ENCODE measurements at places on chromosomes 12 and 14.

DNA sequence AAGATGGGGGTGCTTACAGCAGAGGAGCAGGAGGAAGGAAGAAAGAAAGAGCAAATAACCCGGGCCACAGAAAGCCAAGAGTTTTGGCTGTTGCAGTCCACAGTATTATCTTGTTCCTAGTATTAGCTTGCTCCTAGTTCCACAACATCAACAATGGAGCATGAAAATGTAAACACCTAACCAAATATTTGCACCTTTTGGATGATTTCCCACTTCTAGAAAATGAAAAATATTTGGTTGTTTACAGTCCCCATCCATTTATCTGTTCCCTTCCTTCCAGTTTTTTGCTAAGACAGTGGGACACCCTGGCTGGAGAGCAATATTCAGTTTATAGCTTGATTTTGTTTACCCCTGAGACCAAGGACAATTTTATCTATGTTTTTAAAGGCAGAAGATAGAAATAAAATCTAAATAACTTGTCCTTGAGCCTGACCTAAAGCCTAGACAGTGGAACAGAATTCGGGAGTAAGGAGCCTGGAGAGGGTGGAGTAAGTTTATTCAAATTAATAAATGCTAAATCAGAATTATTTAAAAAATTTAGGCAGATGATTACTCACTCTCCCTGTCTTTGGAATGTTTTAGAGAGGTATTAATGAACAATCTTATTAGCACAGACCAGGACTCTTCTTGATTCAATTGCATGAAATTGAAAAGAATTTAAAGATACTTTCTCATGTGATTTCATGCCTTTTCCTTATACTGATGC is 51.6 kb downstream of the RESF1 start:
- ATAC-seq = no peak

DNA sequence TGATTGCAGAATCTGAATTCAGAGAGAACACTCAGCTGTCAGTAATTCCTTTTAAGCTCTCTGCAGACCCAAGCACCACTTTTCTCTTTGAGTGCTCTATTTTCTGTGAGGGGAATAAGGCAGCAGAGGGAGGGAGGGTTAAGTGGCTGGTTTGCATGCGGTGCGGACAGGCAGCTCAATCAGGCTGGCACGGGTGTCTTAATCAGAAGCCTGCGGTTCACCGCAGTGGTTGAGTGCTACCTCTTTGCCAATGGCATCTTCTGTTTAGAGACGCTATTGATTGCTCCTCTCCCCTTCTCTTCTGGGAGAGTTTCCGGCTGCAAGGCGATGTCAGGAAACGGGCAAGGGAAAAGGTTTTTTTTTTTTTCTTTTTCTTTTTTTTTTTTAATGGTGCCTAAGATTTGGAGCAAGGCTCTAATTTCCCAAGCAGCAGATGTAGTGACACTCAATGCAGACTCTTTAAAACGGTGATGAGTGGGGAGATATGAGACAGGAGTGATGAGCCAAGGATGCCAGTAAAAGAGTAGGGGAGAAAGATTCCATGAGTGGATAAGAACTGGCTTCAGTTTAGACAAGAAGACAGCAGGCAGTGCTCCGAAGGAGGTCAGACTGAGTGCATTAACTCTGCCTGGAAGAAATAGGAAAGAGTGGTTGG is 533.7 kb upstream of the SEL1L start:
- no peak for ATAC-seq

GRCh38 chr12:89636776-89637160 is 71.9 kb downstream of the ATP2B1 start:
- no peak for ATAC-seq

GRCh38 chr12:42570076-42570475 is 19.5 kb downstream of the PRICKLE1 start:
- ATAC-seq = no peak

DNA sequence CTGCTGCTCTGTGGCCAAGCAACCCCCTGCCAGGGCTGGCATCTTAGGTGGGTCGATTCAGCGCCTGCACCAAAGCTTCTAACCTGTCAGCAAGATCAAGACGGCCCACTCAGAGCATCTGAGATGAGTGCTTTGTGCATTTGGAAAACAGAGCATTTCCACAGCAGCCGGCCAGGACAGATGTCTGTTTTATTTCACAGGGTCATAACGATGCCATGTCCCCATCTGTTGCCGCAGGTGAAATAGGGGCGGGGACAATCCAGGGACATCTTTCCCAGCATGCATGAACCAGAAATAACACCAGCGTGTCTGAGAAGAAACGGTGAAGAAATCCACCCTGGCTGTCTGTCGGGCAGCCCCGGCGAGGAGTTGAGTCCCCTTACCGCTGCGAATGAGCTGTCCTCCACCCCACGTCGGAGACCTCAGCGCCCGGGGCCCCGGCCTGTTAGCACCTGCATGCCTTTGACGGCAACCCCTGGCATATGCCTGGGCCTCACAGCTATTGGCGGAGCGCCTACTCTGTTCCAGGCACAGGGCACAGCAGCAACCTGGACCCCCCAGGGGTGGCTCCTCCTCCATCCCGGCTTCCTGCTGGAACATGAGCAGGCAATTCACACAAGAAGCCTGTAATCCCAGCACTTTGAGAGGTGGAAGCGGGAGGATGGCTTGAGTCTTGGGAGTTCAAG is 30.6 kb upstream of the ULK1 start:
- ATAC-seq = no peak

GRCh38 chr12:48789858-48790326 is 1.0 kb upstream of the ADCY6 start:
- no peak for ATAC-seq

- ATAC-seq = peak; percentile 37
Observed at GRCh38 chr12:24414480-24414879, 465.0 kb upstream of the SOX5 start.

GRCh38 chr12:40152783-40153383 is 47.0 kb upstream of the SLC2A13 start:
- no peak for ATAC-seq

DNA sequence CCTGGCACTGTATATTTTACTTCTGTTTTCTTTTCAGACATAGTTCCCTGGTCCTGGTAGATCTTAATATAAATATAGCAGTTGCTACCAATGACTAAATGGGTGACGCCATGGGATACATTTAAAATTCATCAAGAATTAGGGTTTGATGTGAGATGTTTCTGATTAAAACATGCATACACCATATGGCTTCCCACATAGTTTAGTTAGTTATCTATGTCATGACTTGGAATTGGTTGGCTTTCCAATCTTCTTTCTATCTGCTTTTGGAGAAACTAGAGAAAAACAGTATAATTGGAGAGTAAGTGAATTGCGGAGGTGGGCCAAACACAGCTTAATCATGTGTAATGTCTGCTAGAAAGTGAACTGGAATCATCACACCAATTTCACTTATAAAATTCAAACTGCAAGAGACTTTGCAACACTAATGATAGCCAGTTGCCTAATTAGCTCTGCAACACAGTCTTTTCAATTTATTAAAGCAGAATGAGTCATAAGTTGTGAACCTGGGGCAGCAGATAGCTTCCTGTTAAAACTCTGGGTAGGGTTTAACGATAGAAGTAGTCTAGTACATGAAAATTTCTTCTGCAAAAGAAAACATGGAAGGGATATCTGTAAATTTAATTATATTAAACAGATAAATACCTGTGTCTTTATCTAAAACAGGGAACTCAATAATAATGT is 295.2 kb downstream of the SLC16A7 start:
- no peak for ATAC-seq

GRCh38 chr12:97597031-97597751 is 134.6 kb downstream of the RMST start:
- ATAC-seq = no peak

- no peak for ATAC-seq
Observed at GRCh38 chr14:81990312-81990761, 456.7 kb upstream of the SEL1L start.

- no peak for ATAC-seq
Observed at GRCh38 chr12:26939192-26939832, 1.0 kb downstream of the FGFR1OP2 start.

DNA sequence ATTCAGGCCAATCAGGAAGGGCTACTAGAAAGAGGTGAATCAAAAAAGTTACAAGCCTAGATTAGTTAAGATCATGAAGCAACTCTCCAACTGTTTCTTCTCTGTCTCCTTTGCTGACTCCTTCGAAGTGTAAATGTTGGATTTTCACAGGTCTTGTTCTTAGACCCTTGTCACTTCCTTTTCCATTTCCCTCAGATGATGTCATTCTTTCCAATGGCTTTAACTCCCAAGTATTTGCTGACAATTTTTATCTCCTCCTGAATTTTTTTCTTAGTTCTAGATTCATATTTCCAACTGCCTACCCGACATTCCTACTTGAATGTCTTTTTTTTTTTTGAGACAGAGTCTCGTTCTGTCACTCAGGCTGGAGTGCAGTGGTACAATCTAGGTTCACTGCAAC is 10.8 kb downstream of the GAS2L3 start:
- ATAC-seq = no peak

DNA sequence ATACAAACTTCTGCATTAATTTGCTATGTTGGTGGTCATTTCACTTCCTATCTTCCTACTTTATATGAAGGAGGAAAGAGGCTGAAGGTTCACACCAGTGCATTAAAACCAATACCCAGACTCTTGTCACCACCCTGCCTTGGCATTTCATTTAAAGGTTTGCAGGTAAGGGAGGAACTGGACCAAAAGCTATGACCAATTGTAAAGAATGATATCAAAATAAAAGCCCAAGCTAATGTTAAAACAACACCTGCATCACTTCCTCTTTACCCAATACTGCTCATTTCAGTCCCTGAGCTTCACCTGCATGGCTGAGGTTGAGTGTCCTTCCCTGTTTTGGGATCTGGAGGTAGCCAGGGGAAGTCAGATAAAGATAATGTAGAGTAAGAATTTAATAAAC is 47.2 kb upstream of the TMEM233 start:
- no peak for ATAC-seq

DNA sequence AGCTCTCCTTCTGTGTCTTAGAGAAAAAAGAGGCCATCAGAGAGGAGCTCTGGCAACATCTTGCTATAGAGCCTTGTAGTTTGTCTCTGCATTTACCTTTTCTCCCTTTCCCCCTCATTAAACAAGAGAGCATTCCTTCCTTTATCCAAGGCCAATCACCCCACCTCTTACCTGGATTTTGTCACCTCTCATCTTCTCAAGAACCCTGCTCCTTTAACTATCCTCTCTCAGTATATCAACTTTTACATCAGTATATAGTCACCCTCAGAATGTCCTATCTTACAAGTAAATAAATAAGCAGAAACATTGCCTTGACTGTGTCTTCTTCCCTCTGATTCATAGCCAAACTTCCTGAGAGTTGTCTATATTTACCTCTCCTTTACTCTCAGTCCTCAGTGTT is 105.0 kb upstream of the SLC38A2 start:
- ATAC-seq = no peak

DNA sequence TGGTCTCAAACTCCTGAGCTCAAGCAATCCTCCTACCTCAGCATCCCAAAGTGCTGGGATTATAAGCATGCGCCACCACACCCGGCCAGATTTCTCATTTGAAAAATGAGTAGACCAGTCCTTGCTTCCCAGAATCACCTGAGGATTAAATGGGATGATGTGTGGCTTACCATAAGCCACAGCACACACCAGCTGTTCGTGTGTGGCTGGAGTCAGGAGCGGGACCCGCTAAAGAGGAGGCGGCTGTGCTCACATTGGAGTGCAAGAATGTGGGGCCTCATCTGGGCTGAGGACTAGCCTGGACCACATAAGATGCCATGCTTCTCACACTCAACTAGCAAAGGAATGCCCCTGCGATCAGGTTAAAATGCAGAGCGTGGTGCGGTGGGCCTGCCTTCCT is 6.7 kb upstream of the ALDH2 start:
- no peak for ATAC-seq

DNA sequence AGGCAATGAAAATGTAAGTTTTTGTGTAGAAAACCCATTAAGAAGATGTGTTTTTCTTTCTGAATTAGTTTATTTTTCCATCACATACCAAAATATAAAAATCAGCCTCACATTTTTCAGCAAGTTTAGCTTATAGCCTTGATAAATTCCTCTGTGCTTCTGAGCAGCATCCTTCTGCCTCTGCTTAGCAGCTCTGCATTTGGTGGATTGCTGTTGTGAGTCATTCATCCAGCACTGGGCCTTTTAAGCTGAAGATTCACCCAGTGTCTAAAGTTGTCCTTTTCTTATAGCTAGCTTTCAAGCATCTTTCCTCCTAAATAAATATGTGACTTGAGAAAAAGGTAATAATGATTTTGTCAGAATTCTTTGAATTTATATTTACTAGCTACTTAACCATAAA is 206.1 kb downstream of the PCNX1 start:
- ATAC-seq = no peak

DNA sequence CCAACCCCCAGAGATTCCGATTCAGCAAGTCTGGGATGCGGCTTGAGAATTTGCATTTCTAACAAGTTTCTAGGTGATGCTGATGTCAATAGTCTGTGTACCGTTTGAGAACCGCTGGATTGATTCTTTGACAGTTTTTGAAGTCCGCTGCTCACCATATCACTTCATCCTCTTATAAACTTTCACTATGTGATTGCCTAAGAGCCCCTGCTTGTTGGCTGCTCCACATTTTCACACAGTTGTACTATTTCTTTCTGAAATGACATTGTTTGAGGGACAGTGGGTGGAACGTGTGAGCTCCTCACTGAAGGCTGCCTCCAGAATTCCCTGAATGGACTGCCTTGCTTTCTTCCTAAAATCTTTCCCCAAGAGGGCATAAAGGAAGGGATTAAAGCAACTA is 7.7 kb downstream of the C3AR1 start:
- ATAC-seq = no peak

All from stimulated activated memory B cell treated with anti-CD40 and anti-IgM and Interleukin-4, amounts not matched to agents 10 μg/mL and 1 μg/mL and 100 μg/mL, for 72 hours (primary cell).